GM23248 (cell line): ENCODE measurements at places on chromosomes 3 and 15.

DNA sequence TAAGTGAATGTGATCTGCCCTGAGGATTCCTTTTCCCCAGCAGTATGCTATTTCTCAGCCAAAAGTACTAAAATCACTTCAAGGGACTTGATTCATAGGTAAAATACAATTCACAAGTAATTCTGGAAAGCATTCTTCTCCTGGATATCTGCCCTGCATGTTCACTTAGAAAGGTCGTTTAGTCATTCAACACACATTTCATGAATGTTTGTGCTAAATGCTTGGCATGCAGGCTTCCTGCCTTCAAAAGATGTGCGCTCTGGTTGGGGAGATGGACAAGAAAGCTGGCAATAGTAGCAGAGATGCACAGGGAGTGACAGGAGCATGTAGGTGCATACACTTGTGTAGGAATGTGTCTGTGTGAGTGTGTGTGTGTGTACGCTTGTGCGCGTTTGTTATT, 360.7 kb downstream of the PTPRG start:
- DNase-seq: peak; percentile 18

- DNase-seq: no peak
Measured at GRCh38 chr3:52217409-52217805, 8.0 kb downstream of the TLR9 start.

GRCh38 chr3:36282766-36283165, 97.5 kb upstream of the STAC start:
- DNase-seq: no peak

GRCh38 chr3:139157161-139157932, 112.7 kb upstream of the PRR23C start:
- DNase-seq: no peak

- DNase-seq: no peak
Measured at GRCh38 chr3:98555025-98555379, 23.2 kb downstream of the GPR15 start.

- DNase-seq: peak; percentile 97
Measured at GRCh38 chr3:44861412-44862225, at the start of gene TMEM42. TSS of gene TMEM42 (plus strand) at chr3:44861912. CDS start at chr3:44861925, 13 bp downstream.

- DNase-seq: peak; percentile 11
Measured at GRCh38 chr15:25134546-25134945, 179.8 kb downstream of the SNRPN start.

- peak; percentile 22 for DNase-seq
Measured at GRCh38 chr15:69758810-69759790, 306.5 kb downstream of the RPLP1 start.

- DNase-seq: no peak
Measured at GRCh38 chr3:133926736-133927539, 31.3 kb upstream of the RAB6B start.

DNA sequence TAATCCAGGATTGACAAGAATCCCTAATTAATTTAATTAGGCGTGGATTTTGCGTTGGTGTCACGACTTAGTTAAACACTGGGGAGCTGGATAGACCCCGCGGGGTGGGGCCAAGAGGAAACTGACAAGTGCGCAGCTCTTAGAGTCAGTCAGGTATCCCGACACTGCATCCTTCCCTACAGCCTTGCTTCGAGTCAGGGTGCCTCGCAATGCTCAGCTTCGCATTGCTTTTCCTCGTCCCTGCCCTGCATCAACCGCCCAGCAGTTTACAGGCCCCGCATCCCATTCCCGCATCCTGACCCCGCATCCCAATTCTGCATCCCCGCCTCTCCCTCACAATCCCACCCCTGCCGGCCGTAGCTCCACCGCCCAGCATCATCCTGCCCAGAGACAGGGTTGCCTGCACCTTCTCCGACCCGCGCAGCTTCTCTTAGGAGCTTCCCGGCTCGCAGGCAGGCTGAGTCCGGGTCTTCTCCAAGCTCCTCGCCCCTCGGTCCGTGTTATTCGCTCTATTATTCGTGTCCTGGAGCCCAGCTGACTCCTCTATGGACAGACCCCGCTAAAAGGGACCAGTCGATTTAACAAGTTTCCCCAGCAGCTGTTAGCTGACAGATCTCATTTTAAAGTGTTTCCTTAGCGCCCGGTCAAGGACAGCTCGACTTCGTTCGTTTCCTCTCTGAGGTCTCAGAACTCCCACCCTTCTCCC, 699 bp upstream of the SHOX2 start:
- peak; percentile 52 for DNase-seq

DNA sequence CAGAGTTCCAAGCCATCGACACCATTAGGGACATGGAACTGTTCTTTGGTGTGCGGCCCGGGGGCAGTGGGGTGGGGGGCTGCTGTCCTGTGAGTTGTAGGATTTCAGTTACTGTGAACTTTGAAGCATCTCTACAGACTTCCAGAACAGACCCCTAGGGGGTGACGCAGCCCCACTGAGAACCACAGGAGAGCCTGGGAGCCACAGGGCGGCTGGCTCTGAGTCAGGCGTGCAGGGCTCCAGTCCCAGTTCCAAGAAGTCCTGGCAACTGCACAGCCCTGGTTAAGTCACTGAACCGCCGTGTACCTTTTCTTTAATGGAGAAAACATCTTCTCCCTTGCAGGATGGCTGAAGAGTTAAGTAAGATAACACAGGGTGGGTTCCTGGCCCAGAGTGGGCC, 23.5 kb upstream of the LRTM1 start:
- peak; percentile 97 for DNase-seq

DNA sequence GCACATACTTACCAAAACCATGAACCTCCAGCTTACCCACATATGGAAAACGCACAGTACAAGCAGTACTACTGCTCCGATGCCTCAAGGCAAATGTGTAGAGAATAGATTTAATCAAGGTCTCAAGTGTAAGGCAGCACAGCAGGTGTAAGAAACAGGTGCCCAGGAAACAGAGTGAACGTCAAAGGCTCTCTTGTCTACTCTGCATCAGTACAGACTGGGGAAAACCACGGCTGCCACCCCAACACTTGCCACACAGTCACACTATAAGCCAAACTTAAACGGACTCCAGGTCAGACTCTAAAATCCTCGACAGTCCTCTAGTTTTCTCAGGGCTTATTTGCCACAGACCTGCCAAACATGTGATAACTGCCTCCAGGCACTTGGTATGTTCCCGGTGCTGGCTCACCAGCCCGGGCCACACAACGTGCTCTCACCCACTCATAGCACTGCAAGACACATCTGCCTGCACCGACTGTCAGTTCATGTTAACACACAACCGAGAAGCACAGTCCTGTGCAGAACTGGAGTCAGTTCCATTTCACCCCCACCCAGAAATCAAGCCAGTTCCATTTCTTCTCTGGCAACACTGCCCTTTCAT, 30.6 kb downstream of the ABCC5 start:
- DNase-seq: no peak

GRCh38 chr3:197787412-197787811, 3.6 kb upstream of the LRCH3 start:
- DNase-seq: no peak

DNA sequence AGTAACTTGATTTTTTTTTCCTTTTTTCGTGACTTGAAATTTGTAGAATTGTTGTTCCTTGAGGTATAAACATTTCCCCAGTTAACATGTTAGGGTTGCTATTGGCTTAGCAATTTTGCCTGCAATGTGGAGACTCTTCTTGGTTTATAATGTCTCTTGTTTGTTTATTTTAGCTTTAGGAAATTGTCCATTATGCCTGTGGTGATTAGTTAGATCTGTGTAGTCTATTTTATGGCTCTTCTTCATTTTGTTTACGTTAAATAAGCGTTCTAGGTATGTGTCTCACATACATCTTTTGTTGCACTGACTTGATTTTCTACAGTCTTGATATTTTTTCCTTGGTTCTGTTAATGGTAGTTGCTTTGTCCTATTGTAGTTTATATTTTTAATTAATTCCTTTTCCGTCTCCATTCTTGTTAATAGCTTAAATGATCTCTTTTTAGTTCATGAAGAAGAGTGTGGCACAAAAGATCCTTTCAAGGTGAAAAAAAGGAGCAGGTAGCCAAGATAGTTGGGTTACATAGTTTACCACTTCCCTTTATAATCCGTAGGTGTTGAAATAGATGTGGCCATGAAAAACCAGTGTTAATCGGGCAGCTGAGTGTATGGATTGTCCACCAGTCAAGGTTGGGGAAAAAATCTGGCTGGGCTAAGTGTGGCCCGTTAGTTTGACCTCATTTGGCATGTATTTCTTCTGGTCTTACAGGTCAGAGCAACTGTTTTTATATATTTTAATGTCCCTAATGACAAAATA, 12.1 kb downstream of the IQGAP1 start:
- DNase-seq: no peak

DNA sequence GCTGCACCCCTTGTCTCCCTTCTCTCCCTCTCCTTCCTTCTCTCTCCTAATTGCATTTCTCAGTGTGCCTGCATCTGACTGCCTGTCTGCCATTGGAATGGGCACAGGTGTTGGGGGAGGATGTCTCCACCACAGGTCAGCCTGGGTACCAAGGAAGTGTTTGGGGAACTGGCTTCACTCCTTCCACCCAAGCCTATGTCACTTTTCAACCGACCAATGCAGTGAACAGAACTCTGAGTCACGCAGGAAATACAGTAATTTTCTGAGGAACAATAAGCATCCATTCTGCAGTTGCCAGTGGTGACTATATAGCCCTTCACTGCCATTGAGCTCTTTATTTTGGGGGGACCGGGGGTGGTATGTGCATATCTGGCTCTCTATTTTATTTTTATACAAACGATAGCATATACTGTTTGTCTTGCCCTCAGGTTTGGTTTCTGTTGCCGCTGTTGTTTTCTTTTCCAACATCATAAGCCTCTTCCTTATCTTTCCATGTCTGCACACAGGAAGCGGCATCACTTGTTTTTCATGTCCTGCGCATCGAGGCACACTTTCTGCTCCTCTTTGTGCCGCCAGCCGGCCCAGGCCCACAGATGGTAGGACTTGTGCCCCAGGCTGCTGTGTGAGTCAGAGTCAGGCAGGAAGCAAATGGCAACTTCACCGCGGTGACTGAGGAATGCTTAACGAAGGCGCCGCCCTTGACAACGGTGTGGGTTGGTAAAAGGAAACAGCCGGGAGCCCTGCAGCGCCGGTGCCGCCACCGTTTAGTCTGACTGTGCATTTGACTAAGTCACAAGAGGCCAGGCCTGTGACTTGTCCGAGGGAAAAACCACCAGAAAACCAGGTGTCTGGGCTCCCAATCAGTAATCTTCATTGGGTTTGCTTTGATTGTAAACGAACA, 21.1 kb upstream of the CDCP1 start:
- DNase-seq: peak; percentile 96

GRCh38 chr3:191568206-191568605, 107.2 kb downstream of the PYDC2 start:
- no peak for DNase-seq

GRCh38 chr3:124685481-124685880, 44.8 kb upstream of the UMPS start:
- peak; percentile 75 for DNase-seq

DNA sequence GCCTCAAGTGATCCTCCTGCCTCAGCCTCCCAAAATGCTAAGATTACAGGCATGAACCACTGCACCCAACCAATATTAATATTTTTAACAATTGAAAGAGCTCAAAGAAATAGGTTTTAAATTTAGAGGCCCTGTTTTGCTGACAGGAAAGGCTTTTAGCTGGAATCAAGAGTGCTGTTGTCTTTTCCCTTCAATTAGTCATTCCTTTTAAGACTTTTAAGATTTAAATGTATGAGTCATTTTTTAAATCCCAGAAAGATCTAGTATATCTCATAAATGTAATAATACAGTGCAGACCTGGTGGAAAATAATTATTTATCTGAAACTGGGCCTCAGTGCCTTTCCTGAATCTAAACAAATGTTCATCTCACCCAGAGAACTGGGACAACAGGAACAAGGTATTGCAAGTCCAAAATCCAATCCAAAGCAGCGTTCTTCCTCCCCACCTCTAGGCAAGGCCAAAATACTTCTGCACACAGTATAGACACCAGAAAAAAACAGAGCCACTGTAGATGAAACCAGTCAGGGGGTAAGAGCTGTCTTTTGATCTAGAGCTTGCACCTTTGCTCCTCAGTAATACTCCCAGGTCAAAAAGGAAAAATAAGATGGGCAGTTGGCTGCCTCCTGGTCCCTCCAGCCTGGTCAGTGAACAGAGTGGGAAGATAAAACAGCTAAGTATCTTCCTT, 14.4 kb downstream of the AGTR1 start:
- peak; percentile 61 for DNase-seq

GRCh38 chr3:138670407-138670806, 61.8 kb downstream of the FAIM start:
- no peak for DNase-seq

GRCh38 chr3:89171687-89172545, 64.5 kb downstream of the EPHA3 start:
- no peak for DNase-seq

DNA sequence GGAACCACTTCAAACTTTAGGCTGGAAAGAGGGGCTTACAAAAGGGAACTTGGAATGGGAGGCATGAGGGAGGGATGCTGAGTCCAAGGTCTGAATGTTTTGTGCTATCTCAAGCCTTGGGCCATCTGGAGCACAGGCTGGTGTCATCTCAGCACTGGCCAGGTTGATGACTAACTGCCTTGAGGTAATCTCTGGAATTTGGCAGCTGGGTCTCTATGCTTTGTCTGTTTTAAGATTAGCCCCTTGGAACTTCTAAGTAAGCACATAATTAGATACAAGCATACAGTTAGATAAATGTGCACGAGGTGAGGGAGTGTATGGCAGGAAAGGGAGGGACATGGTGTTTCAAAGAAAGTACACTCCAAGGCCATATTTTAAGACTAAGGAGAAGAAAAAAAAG, 252.4 kb upstream of the CCDC54 start:
- peak; percentile 79 for DNase-seq

DNA sequence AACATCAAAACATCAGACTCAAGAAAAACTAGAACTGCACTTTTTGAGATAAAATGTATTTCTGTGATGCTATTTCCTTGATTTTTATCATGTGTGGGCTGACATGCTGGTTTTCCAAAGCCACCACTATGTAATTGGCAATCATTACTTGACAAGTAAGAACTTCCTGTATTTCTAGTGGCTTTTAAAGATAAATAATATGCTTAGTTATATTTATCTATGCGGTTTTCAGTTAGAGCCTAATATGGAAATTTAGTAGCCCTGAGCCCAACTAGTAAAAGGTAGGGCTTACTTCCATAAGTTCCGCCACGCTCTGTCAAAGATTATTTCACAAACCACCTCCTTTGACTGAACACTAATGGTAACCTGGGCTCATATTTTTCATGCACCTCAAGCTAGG, 91.6 kb downstream of the PPARG start:
- no peak for DNase-seq

- peak; percentile 7 for DNase-seq
Measured at GRCh38 chr3:128222796-128223385, 69.6 kb downstream of the EEFSEC start.

- peak; percentile 23 for DNase-seq
Measured at GRCh38 chr15:78716651-78717050, 75.6 kb upstream of the CHRNB4 start.

DNA sequence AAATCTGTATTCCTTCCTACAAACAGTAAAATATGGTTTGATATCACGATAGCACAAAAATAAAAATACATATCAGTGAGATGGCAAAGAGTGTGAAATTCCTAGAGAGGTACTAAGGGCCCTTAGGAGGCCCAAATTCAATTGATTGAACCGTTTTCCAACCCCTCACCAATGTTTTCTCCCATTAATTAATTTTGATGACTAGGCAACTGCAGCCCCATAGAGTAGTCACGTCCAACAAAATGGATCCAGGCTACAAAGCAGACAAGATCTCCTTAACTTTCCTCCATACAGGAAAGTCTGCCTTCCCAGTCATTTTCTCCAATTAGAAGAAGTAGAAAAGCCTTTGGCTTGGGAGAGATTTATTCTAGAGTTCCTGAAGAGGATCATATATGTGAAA, 193.9 kb downstream of the PLOD2 start:
- no peak for DNase-seq
